ENCODE measurements at places on chromosomes 5 and 9.
A peak's percentile ranks its signal among the peaks of the same experiment; 100 is the strongest.

DNA sequence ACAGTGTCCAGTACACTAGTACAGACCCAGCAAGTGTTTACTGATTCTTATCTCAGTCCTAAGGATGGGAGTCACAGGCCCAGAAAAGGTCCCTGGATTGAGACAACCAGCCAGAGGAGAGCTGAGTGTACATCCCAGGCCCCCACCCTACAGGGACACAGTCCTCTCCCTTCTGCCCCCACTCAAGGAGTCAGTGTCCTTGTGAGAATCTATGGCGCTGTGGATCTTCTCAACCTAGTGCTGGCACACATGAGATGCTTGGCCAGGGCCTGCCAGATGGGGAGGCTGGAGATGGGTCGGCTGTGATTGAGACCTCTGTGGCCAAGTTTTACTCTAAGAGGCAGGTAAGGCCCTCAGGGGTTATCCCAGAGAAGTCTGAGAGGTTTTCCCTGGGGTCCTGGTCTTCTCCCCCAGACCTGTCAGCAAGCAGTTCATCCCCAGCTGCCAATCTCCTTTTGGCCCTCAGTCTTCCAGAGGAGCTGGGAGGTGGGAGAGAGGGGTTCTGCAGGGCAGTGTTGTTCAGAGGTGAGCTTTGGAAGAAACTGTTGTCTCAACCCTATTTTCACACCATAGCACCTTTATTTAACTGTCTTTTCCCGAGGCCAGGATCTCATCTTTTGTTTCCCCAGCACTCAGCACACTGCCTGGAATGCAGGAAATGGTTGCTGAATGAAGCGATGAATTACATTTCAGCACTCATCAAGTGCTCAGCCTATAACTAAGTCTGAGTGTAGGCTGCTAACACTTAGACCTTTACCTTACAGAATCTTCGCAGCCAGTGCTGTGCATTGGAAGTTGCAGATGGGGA, 3.2 kb upstream of the NSD1 start:
- no peak for DNase-seq

GRCh38 chr9:34380511-34381315, 4.0 kb upstream of the MYORG start:
- peak; percentile 78 for DNase-seq

DNA sequence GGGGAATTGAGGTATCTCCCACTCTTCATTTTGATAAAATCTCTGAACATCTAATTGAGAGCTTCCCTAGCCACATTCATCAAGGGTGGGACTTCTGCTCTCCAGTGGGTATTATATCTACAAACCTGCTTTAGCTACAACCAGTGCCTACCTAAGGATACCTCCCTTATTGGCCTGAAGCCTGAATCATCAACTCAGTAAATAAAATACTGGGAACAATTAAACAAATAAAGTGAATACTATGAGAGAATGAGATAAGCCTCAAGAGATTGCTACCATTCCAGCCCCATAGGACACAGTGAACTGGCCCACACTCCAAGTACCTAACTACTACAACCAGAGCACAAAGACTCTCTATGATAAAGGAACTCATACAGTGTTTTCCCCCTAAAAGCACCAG, 47.4 kb upstream of the IL12B start:
- no peak for DNase-seq

GRCh38 chr5:116514421-116514970, 60.1 kb downstream of the SEMA6A start:
- no peak for DNase-seq

DNA sequence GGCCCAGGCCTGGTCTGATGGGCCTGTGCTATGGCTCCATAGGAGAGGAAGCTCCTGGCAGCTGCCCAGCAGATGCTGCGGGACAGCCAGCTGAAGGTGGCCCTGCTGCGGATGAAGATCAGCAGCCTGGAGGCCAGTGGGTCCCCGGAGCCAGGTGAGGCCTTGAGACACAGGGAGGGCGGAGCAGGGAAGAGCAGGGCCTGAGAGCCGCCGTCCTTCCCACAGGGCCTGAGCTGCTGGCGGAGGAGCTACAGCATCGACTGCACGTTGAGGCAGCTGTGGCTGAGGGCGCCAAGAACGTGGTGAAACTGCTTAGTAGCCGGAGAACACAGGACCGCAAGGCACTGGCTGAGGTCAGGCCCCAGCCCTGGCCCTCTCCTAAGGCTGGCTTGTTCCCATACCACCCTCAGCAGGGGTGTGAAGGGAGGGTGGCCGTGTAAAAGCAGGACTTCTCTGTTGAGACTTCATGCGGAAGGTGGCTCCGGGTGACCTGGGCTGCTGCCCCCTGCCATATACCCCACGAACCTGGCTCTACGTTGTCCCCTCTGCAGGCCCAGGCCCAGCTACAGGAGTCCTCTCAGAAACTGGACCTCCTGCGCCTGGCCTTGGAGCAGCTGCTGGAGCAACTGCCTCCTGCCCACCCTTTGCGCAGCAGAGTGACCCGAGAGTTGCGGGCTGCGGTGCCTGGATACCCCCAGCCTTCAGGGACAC, 4.5 kb downstream of the PKN3 start:
- no peak for DNase-seq

- no peak for DNase-seq
Observed at GRCh38 chr9:6632516-6633183, 12.9 kb downstream of the GLDC start.

DNA sequence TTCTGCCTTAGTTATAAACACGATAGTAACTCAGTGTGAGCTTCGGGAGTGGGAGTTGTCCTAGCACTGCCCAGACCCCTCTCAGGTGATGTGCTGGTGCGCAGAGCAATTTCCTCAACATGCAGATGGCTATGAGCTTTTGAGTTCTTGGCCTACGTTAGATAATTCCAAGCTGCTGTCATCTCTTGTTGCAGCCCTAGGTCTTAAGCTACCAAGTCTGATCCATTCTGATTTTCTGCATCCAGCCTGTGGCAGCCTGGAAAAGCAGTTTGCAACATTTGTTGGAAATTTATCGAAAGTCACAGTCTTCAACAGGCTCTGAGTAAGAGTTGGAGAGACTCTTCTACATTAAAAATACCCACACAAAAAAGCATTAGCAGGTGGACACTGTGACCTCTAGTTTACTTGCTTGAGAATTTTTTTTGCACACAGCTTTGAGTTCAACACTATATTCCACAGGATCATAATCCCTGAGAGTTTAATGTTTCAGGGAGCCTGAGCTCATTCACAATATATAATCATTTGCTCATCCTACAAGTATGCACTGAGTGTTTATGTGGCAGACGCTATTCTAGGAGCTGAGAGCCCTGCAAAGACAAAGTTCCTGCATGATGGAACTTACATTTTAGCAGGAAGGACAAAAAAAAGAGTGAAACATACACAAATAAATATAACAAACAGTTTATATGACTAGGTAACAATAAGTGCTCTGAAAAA, 91.6 kb downstream of the UBE2QL1 start:
- DNase-seq = no peak

DNA sequence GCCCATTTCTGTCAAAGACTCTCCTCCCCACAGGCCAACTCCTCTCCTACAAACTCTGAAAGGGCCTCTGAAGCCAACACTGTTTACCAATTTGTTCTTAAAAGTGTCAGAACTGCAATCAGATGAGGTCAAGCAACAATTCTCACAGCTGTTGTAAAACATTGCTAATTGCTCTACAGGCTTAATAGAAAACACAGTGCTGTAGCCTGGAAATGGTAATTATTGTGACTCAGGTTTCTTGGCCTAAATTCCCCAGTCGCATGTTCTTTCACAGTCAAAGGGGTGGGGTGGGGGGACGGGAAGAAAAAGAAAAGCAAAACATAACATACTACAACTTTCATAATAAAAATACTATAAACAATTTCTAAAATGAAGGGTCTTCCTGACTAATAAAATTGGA, 343.2 kb downstream of the DMAC1 start:
- DNase-seq = no peak

GRCh38 chr9:124238546-124239140, 19.1 kb upstream of the NEK6 start:
- no peak for DNase-seq

DNA sequence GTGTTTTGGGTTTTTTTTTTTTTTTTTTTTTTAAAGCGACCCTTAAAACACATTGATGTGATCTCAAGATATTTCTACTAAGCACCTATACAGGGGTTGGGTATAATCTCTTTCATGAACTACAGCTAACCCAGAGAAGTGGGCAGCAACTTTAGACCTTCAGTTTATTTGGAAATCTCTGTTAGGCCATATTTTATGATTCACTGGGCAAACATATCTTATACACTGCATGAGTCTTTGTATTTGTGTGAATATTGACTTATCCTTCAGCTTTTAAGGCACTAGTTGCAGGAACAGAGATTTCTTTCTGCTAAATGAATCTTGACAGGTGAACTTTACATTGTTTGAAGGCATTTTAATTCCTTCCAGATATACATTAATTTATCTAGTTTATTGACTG, 194.4 kb downstream of the ARRDC3 start:
- DNase-seq = no peak

DNA sequence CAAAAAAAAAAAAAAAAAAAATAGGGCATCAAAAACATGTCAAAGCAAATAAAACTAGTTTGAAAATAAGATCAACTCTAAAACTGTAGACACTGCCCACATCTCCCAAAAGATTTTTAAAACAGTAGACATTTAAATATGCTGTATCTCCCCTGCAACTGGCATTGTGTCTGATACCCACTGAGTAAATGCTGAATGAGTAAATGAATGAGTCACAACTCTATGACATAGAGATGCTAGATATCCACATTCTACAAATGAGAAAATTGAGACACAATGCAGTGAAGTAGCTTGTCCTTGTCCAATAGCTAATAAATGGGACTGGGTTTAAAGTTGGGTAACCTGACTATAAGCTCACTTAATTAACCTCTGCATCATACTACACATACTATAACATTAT, 14.1 kb upstream of the MAP1B start:
- no peak for DNase-seq

DNA sequence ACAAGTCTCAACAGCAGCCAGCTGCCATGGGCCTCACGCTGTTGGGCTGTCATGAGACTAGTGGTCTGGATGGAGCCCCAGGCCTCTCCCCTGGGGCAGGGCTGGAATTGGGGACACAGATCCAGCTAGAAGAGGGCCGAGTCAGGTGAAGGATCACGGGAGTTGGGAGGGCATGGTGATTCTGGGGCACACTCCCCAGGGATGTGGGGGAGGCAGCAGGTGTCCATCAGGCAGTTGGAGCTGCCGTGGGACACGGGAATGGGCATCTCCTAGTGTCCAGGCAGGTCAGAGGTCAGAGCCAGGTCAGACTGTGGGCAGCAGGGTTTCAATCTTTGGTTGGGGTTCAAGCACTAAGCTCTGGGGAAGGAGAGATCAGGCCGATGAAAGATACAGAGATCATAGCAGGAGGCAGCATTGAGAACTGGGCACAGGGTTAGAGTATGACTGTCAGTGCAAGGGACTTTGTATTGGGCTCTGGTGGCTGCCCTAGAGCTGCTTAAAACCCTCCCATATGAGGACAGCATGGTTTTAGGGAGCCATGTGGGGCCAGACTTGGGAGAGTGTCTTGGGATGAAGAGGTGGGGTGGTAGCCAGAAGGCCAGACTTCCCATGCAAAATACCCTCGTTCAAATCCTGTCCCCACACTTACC, 59.2 kb downstream of the ARHGEF37 start:
- no peak for DNase-seq

GRCh38 chr5:58854441-58854840, 271.6 kb downstream of the RAB3C start:
- no peak for DNase-seq

GRCh38 chr5:69329905-69330489, 2.6 kb downstream of the CCDC125 start:
- DNase-seq = no peak

DNA sequence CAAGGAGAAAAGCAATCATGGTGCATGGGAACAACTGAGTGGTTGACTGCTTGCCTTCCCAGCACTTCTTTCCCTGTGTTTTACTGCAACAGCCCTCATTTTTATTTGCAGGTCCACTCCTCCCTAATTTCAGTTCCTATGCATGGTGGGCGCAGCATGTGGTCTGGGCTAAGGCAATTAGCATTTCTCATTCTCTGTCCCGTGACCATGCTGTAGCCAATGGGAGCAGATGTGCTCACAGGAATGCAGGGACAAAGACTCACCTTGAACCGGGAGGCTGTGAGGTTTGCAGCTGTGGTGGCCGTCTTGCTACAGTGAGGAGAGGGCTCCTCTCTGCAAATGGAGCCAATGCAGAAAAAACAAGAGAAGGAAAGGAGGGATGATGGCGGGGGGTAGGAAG, 315.5 kb downstream of the SLIT3 start:
- no peak for DNase-seq

- DNase-seq = no peak
Observed at GRCh38 chr5:36585701-36586100, 20.7 kb upstream of the SLC1A3 start.

- peak; percentile 98 for DNase-seq
Observed at GRCh38 chr9:129258124-129258822, 80.2 kb upstream of the IER5L start.

- no peak for DNase-seq
Observed at GRCh38 chr9:127874301-127875221, 2.9 kb downstream of the AK1 start.

- peak; percentile 39 for DNase-seq
Observed at GRCh38 chr9:108813951-108814601, 41.7 kb downstream of the ACTL7B start.

DNA sequence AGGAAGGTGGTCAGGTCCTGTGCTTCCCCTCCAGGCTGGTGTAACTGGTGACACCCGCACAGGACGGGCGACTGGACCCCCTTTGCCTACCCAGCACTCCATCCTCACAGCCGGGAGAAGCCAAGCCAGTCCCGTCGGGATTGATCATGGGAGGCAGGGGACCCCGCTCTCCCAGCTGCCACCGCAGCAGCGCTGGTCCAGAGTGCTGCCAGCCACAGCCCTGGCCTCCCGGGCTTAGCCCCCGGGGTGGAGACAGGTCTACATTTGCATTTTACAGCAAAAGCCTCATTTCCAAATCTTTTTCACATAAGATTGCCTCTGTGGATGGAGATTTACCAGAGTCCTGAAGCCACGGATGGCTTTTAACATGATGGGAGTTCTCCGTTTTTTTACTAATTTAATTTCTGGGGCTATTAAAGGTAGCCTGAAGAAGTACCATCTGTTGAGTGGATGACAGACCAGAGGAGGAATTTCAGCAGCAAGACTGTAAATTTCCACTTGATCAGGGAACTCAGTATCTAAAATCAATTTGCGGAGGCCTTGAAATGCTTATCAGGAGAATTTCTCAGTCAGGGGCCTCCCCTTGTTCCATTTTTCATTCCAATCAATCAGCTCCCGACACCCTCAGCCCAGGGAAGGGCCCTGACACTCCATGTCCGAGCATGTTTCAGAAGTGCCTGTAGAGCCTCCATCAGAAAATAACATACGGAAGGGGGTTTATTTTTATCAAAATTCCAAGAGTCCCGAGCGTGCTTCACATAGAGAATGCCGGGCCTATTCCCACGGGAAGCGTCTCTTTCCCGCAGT, 80.6 kb downstream of the OLFM1 start:
- peak; percentile 39 for DNase-seq

Measured in brain (organoid and tissue), 16 donors.